ENCODE measurements at places on chromosomes 3 and 15. TPM values are rescaled to one million over a fixed set of nuclear protein-coding genes. Genes with fewer than 3 reads are reported as not detected.

The HCLS1 gene
- total RNA-seq, result 37.4 TPM

The SERPINI2 gene
- total RNA-seq, result 0.55 TPM

The TEX55 gene
- total RNA-seq, result not detected

The SPATA12 gene
- total RNA-seq, result not detected

The SLC22A13 gene
- total RNA-seq, result 0.68 TPM

The POPDC2 gene
- 13.9 TPM for total RNA-seq

GRCh38 chr3:171718493-171719185 lies 91.6 kb downstream of the PLD1 start:
- DNase-seq, result no peak

DNA sequence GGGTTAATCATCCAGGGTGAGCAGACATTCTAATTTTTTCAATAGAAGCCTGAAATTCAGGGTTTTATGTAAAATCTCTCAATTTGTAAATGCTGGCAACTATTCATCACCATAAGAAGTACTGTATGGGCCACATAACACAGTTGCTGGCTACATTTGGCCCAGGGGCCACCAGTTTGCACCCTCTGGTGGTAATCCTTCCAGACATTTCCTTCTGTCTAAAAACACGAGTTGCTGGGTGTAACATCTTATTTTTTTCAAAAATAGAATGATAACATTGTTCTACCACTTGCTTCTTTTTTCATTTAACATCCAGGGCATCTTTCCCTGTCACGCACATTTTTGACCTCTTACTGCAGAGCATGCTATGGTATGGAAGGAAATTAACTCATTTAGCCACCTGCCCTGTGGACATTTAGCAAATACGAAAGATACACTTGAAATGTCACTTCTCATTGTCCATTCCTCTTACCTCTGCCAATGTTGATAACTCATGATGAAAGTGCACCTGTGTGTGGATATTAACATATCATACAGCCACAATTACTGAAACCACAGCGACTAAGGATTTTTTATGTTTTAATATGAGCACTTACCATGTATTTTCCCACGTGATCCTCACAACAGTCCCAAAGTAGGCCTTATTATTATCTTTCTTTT lies 117.5 kb upstream of the ARHGEF3 start:
- DNase-seq, result no peak

- no peak for DNase-seq
These were observed 480.1 kb upstream of the ZNF385D start for GRCh38 chr3:22231061-22231460.

- DNase-seq, result no peak
These were observed 6.8 kb upstream of the ONECUT1 start for GRCh38 chr15:52796753-52797520.

DNA sequence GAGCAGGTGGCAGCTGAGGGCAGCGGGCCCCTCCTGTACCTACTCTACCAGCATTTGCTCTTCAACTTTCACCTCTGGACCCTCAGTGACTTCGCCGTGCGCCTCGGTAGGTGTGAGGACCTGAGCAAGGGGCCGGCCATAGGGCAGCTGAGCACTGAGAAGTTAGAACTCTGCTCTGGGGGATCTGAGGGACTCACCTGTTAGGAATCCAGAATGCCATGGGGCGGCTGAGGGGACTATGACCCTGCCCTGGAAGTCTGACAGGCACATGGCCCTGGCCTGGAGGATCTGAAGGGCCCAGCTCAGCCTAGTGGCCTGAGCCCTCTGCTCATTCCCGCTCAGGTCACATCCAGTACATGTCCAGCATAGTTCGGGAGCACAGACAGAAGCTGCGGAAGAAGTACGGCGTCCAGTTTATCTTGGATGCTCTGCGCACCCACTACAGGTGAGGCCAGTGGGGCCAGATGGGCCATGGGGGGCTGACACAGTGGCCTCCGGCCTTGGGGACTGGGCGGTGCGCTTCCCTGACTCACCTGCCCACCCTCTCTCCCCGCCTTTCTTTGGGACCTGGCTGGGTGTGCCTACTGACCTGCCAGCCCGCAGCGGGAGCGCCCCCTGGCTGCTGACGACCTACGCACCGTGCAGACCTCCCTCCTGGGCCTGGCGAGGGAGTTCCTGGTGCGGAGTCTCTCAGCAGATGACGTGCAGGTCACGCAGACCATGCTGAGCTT lies 18.8 kb downstream of the NBEAL2 start:
- DNase-seq, result no peak

GRCh38 chr3:5035113-5035512 lies 55.9 kb downstream of the BHLHE40 start:
- DNase-seq, result no peak

GRCh38 chr3:110583373-110583935 lies 488.2 kb upstream of the NECTIN3 start:
- no peak for DNase-seq

DNA sequence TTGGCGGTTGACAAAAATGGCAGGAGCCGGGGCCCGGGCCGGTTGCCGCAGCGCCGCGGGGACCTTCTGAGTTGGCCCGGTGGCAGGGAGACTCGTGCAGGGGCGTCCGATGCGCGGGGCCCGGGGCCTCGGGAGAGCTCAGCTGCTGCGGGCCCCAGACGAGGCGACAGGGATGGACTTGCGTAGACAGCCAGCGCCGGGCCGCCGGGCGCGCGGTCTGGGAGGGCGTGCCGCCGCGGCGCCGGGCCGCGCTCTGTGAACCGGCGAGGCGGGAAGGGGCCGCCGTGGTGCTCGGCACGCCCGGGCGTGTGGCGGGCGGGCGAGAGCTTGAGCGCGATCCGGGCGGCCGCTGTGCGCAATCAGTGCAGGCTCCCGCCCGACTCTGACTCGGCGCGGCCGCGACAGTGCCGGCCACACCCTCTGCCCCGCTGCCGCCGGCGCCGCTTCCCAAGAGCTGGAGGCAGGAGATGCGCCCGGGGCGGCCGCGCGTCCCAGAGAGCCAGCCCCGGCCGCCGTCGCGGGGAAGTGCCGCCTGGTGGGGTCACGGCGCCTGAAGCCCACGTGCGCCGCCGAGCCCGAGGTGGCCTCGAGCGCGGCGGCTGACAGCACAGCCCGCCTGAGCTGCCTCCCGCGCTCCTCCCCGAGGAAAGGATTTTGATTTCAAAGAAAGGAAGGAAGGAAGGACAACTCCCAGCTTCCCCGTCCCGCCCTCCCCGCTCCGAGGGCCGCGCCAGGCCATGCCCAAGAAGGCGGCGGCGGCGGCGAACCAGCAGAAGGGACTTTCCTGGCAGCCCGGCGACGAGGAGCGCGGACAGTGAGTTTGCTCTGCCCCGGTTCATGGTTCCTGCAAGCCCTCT lies 657 bp downstream of the TLNRD1 start:
- peak; percentile 65 for DNase-seq

DNA sequence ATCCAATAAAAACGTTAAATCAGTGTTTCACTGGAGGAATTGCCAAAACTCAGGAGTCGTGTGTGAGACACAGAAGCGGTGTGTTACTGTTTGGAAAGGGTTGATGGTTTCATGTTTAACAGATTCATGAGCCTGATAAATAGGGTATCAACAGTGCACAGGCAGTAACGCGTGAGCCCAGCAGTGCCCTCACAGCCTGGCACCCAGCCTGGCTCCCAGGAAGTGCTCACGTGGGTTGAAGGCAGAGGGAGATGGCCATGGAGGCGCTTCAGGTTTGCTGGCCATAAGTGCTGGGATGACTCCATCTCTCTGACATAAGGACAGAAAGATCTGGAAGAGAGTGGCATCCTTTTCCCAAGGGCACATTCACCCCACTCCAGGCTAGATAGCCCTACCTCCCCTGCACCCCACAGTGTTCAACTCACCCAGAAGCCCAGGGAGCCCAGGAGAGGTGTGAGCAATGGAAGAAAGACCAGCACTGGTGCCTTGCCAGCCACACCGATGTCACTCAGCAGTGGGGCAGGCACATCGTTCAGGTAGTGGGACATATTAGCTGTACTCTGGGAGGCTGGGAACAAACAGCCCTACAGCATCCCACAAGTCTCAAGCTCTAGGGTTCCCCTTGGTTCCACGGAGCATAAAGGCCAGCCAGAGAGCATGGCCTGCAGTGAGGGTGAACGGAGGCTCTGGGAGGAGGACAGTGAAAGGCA lies 164.3 kb downstream of the LRRK1 start:
- DNase-seq, result no peak

Data from ureter (tissue), 1 donor.